ENCODE measurements at places on chromosomes 2 and 18. TPM values are rescaled to one million over a fixed set of nuclear protein-coding genes. Genes with fewer than 3 reads are reported as not detected.

GRCh38 chr2:174667250-174667860 lies 69.8 kb upstream of the WIPF1 start:
- no peak for DNase-seq

DNA sequence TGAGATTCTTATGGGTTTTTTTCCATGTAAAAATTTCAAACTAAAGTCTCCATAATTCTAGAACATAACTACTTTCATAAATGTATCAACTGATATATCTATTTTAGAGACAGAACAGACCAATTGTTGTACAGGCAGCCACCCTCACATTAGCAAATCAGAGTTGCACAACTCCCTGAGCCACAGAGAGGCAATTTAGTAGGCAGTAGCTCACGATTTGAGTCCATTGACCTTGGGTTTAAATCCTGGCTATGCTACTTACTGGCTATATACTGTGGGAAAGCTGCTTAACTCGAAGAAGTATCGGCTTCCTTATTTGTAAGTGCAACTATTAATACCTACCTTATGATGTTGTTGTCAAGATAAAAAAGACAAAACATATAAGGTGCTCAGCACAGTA lies 16.2 kb downstream of the MTIF2 start:
- DNase-seq: no peak

DNA sequence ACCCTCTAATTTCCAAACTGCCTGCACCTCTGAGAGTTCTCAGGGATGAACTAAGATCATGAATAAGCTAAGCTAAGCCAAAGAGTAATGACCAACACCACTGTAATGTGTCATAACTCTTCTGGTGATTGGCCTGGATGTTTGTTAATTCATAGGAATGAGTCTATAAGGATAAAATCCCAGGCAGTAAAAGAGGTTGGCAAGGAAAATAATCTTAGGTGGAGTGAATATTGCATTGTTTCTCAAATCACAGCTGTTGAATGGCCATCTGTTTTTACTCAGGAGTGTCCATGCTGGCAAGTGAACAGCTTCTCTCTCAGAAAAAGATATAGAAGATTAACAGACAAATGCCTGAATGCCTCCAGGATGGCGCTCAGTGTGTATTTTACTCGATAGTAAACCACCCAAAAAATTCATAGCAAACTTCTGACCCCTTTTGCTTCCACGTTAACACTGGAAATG lies 60.8 kb upstream of the GLS start:
- DNase-seq: no peak

DNA sequence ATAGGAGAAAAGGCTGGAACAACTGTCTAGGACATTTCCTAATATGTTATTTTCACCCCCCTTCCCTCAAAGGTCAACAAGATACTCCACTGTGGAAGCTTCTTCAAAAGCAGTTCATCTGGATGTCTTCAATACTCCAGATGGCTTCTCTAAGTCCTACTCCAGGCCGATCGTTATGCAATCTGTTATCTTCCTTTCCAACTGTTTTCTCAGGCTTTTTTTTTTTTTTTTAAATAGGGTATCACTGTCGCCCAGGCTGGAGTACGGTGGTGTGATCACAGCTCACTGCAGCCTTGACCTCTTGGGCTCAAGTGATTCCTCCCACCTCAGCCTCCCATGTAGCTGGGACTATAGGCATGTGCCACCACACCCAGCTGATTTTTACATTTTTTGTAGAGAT lies 26.3 kb downstream of the ATP8B1 start:
- DNase-seq: no peak

STARD6 gene
- polyA plus RNA-seq: not detected
